ENCODE measurements at places on chromosomes 1 and 21. TPM values are rescaled to one million over a fixed set of nuclear protein-coding genes. Genes with fewer than 3 reads are reported as not detected.

GRCh38 chr1:179921472-179921871 lies 33.1 kb upstream of the CEP350 start:
- peak overlapping the region; percentile 54 for H3K27ac ChIP-seq
- DNase-seq, result no peak

LRRC3 gene
- total RNA-seq, result 5.7 TPM

DNA sequence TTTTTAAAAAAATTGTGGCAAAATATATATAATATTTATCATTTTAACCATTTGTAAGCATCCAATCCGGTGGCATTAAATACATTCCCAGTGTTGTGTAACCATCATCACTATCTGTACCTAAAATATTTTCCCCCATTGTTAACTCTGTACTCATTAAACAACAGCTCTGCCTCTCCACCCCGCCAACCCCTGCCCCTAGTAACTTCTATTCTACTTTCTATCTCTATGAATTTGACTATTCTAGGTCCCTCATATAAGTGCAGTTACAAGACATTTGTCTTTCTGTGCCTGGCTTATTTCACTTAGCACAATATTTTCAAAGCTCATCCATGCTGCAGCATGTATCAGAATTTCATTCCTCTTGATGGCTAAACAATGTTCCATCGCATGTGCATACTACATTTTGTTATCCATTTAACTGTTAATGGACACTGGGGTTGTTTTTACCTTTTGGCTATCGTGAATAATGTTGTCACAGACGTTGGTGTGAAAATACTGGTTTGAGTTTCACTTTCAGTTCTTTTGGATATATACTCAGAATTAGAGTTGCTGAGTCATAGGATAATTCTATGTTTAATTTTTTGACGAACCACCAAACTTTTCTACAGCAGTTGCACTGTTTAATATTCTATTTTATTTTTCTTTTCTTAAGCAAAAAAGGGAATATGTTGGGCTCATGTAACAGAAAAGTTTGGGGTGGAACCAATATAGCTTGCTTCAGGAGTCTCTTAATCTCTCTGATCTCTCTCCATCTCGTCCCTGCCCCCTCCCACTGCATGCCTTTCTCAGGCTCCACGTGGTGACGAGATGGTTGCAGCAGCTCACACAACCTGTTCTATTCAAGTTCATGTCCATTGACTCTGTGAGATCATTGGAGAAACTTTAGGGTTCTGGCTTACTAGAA lies 25.2 kb upstream of the RCAN1 start:
- no peaks in the 10 kb centered on the region for H3K36me3 ChIP-seq
- no peak overlapping the region for H3K4me3 ChIP-seq
- H3K4me1 ChIP-seq, result peaks cover 2% of the 10 kb centered on the region

- no peaks in the 10 kb centered on the region for H3K27me3 ChIP-seq
- no peaks in the 10 kb centered on the region for H3K36me3 ChIP-seq
- H3K27ac ChIP-seq, result no peak overlapping the region
- H3K4me3 ChIP-seq, result no peak overlapping the region
- peaks cover 17% of the 10 kb centered on the region for H3K4me1 ChIP-seq
Measured at GRCh38 chr1:171191992-171192391, 6.9 kb downstream of the FMO2 start.

GRCh38 chr1:41286992-41287391 lies 44.9 kb upstream of the SCMH1 start:
- no peak for DNase-seq
- no peaks in the 10 kb centered on the region for H3K36me3 ChIP-seq
- no peaks in the 10 kb centered on the region for H3K4me1 ChIP-seq
- H3K27ac ChIP-seq, result no peak overlapping the region
- H3K4me3 ChIP-seq, result no peak overlapping the region
- H3K27me3 ChIP-seq, result peaks cover 34% of the 10 kb centered on the region

KANK4 gene
- total RNA-seq, result 1.0 TPM

SIM2 gene
- 0.38 TPM for total RNA-seq

- peaks cover 12% of the 10 kb centered on the region for H3K4me1 ChIP-seq
- H3K36me3 ChIP-seq, result peaks cover 3% of the 10 kb centered on the region
- H3K27me3 ChIP-seq, result peaks cover 14% of the 10 kb centered on the region
- no peak overlapping the region for H3K27ac ChIP-seq
- DNase-seq, result peak; percentile 64
Measured at GRCh38 chr1:225911191-225912130, 12.6 kb downstream of the PYCR2 start.

CD53 gene
- total RNA-seq, result not detected

GRCh38 chr1:20165522-20165951 lies 20.4 kb upstream of the UBXN10 start:
- H3K27me3 ChIP-seq, result peaks cover 34% of the 10 kb centered on the region
- H3K27ac ChIP-seq, result no peak overlapping the region
- H3K4me1 ChIP-seq, result no peaks in the 10 kb centered on the region
- DNase-seq, result no peak

DNA sequence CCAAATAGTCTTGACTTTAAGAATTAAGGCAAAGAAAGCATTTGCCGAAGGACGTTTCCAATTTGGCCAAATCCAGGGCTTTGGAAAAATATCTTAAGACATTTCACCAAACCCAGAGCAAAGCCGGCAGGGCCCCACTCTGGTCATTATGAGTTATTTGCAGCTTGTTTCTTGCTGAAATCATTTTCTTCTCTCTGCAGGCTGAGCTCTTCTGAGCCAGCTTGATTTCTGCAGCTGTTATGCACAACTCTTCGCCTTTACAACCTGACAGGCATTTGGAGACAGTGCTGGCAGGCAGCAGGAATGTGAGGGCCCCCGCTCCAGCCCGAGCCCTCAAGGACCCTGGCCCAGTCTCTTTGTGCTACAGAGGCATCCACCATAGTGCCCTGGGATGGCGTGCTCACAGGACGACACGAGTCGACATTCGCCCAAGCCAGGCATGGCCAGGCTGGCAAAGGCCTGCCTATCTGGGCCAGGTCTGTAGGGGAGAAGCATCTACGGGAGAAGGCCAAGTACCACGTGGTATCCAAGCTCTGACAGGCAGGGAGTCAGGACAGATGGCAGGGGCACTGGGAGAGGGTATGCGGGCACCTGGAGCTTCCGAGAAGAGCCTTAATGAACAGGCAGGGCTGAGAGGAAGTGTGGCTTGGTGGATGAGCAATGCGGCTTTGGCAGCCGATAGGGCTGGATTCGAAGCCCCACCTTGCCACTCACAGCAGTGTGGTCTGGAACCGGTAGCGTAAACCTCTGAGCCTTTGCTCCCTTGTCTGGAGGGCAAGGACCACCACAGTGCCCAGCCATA lies 32.3 kb downstream of the SYF2 start:
- no peaks in the 10 kb centered on the region for H3K36me3 ChIP-seq
- H3K27me3 ChIP-seq, result peaks cover 22% of the 10 kb centered on the region
- H3K27ac ChIP-seq, result no peak overlapping the region
- peaks cover 22% of the 10 kb centered on the region for H3K4me1 ChIP-seq
- no peak for DNase-seq
